ENCODE measurements at places on chromosomes 12 and 14.
A peak's percentile ranks its signal among the peaks of the same experiment; 100 is the strongest.

DNA sequence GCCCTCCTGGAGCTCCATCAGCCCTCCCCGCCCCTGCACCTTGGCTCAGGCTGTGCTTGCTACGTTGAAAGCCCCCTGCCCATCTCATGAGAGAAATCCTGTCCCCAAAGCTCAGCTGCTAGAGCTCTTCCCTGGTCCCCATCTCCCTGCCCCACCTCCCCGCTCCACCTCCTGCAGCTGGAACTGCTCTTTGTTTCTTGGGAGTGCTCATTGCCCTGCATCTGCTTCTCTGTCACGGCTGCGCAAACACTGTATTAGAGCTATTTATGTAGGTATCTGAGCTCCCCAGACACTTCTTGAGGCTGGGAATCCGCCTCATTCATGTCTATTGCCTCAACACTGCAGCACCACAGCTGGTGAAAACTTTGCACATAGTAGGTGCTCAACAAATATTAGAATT lies 32.8 kb upstream of the PRIMA1 start:
- no peak for DNase-seq

- DNase-seq = no peak
Measured at GRCh38 chr14:36988568-36988967, 183.8 kb downstream of the SLC25A21 start.

DNA sequence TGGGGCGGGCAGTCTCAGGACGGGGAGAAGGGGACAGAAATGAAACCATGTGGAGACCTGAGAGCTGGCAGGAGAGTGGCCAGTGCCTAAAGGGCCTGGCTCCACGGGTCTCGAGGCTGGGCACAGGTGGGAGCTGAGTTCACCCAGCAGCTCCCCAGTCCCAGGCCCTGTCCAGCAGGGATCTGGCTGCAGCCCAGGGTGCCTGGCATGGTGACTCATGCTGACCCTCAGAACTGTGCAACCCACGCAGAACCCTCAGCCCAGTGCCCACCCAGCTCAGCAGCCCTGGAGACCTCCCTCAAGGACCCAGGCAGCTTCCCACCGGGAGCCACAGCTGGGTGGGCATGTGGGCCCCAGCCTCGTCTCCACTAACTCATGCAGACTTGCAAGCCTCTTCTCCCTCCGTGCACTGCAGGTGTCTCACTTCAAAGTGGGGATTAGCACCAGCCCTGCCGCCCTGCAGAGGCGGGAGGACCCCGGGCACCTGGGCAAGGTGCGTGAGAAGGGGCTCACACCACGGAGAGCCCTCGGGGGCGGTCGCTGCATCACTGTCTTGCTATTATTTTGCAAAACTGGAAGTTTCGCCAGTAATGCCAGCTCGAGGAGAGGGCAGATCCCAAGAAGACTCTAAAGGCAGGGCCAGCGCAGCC lies 46.3 kb downstream of the CCNK start:
- no peak for DNase-seq

- no peak for DNase-seq
Measured at GRCh38 chr12:114555451-114555850, 128.5 kb downstream of the TBX3 start.

- peak; percentile 96 for DNase-seq
Measured at GRCh38 chr12:12611512-12612306, at the start of gene CREBL2. TSS of gene CREBL2 (plus strand) at chr12:12611876. CDS start at chr12:12612173, 297 bp downstream.

DNA sequence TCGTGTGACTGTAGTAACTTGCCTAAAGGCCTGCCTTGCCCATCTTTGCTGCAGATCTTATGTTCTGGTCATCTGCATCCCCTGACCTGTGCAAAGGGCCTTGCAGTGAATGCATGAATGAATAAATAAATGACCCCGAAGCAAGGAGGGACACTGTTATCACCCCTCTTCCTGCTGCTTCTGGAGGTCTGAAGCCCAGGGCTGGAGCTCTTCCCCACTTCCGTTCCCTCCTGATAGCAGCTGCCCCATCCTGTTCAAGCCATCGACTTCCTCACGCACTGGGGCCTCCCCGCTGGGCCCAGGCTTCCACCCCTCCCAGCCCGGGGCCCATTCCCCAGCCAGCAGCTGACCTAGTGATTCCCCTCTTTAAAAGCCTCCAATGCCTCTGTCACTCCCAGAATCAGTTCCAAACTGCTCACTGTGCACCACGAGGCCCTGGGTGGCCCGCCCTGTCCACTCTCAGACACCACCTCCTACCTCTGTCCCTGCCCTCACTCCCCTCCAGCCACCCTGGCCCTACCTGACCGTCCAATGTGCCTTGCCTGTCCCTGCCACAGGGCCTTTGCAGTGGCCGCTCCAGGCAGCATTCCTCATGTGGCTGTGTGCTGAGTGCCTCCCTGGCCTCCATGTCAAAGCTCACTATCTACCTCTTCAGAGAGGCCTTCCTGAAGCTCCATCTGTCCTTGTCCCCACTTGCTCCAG lies 78.6 kb downstream of the SCARB1 start:
- no peak for DNase-seq

DNA sequence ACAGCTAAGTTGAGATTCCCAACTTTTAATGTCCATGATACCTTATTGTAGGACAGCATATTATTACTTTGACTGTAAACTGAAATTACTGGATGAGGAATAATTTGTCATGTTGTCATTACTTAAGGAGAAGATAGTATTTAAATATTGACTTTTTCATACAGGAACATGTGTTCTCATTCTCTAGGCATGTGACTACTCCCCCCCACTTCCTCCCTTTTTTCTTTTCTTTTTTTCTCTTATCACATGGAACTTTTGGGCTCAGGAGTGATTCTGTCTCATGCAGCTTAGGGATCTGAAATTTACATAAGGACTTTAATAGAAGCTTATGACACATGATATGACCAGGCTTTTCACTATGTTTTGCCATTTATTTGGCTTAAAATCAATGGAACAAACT lies 127.7 kb upstream of the SLCO1C1 start:
- no peak for DNase-seq

- no peak for DNase-seq
Measured at GRCh38 chr12:53781228-53781801, 29.5 kb upstream of the CISTR start.
